ENCODE measurements at places on chromosomes 16 and 17. TPM values are rescaled to one million over a fixed set of nuclear protein-coding genes. Genes with fewer than 3 reads are reported as not detected.

GRCh38 chr16:64412578-64413280, 709.1 kb downstream of the CDH11 start:
- DNase-seq = peak; percentile 81

- no peak for DNase-seq
These were observed 4.3 kb upstream of the ADGRG1 start for GRCh38 chr16:57624044-57624688.

GRCh38 chr17:82910041-82910481, 70.2 kb upstream of the ZNF750 start:
- no peak for DNase-seq

DNA sequence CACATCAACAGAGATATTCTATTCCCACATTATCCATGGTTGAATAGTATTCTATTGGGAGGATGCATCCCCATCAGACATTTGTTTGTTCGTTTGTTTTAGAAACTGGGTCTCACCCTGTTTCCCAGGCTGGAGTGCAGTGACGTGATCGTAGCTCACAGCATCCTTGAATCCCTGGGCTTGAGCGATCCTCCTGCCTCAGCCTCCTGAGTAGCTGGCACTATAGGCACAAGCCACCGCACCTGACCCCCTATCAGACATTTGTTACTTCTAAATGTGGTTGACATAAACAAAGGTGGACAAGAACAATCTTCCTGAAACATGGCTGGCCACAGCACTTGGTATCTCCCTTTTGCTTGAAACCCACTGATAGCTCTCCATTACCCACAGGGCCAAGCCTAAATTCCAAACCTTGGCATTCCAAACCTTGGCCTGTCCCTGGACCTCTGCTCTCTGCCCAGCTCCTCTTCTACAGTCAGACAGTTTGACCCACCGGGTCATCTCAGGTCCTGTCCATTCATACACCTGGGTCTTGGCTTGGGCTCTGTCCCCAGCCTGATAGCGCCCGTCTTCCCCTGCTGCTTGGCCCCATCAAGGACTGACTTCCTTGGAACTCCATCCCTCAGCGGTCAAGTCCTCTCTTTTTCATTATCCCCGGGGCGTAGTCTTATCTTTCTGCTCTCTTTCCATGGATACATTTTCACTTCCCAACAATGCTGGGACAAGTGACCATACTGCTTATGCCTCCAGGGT, 1.5 kb upstream of the PRR29 start:
- no peak for DNase-seq

GRCh38 chr17:76155988-76156661, 15.1 kb upstream of the FOXJ1 start:
- DNase-seq = no peak

DNA sequence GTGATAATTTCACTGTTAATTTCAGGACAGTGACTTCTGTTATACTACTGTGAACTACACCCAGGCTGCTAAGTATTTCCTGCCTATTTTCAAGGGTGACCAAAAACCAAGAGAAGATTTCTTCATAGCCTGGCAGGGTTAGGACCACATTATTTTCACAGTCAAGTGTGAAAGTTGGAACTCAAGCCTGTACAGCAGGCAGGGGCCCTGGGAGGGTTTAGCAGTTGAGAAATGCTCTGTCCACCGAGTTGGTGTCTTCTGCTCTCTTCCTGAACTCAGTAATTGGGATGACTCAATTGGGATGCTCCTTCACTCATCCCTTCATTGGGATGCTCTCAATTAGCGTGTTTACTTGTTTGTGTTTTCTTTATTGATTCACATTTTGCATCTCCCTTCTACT, 347.3 kb upstream of the CDH11 start:
- no peak for DNase-seq

GRCh38 chr16:2960183-2961010, 3.7 kb upstream of the KREMEN2 start:
- no peak for DNase-seq

DNA sequence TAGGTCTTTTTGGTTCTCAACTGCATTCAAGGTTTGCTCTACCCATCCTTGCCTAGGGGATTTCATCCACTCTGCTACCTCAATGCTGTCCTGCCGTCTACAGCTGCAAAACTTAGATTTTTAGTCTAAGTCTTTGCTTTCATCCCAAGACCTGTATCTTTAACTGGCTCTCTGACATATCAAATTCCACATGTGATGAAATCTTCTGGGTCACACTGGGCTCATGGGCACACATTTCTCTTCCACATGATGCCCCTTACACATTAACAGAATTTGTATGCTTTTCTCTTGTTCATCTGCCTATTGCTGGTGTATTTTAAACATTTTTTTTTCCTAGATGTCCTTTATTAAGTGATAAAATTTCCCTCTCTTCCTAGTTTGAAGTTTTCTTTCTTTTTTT, 39.6 kb downstream of the MAF start:
- no peak for DNase-seq

DNA sequence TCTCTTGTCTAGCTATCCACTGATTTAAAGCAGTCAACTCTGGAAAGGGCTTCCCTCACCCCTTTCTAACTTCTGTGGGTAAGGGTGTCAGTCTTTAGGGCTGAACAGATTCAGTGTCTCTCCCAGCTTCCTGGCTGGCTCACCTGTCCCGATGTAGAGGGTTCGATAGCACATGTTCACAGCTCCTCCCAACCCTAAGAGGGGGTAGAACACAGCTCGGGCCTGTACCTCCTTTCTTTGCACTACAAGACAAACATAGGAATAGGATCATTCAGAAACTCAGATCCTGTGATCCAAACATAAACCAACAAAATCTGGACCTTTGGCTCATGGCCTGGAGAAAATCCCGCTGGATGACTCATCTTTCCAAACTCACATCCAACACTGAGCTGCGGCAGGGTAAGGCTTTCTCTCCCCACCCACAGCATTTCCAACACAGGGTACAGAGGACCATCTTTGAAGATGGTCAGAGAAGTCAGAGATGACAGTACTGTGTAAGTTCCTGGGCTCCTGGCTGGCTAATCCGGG, 5.8 kb upstream of the DHRS13 start:
- peak; percentile 88 for DNase-seq

- DNase-seq = no peak
These were observed 13.1 kb downstream of the DNAI2 start for GRCh38 chr17:74287031-74287602.

PTX4 gene
- total RNA-seq = not detected

Measured in fibroblast of lung (primary cell).